LNCaP clone FGC (cell line): ENCODE measurements at places on chromosomes 6 and 20.

DNA sequence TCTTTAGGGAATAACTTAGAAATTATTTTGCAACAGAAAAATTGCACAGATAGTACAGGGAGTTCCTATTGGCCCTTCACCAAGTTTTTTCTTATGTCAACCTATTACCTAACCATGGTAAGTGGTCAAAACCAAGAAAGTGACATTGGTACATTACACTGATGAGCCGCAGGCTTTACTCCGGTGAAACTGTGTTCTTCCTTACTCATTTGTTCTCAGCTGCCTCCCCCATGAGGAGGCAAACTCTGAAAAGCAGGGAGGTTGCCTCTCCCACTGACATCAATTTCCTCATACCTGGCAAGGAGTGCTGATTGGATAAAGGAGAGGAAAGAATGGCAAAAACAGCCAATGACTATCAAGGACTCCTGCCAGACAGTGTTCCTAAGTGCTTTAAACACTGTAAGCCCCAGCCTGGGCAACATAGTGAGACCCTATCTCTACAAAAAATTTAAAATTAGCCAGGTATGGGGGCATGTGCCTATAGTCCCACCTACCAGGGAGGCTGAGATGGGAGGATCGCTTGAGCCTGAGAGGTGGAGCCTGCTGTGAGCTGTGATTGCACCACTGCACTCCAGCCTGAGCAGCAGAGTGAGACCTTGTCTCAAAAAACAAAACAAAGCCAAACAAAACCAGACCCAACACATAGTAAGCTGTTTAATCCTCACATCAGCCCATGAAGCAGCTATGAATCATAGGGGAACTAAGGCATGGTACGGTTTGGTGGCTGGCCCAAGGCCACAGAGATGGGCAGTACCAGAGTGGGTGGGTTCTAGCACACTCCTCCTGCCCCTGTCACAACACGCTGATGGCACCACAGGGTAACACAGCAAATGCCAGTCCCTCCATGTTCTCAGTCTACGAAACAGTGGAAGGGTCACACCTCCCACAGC, 24.7 kb downstream of the C20orf203 start:
- no peak for DNase-seq

DNA sequence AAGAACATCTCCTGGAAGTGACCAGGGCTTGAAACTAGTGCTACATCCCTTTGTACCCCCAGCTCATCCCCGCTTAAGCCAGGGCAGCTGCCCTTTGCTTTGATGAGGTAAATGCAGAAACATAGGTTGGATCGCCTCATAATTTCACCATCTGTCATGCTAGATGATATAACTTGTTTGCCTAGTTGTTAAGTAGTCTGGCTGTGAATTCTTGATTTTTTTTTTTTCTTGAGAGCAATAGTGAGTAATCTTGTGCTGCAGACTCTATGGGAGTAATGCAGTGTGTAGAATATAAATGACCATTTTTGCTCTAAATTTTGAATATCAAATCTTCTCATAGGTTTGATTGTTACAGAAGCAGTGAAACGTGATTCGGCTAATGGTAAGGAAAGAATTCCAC, 4.1 kb downstream of the TRDN start:
- DNase-seq = no peak

DNA sequence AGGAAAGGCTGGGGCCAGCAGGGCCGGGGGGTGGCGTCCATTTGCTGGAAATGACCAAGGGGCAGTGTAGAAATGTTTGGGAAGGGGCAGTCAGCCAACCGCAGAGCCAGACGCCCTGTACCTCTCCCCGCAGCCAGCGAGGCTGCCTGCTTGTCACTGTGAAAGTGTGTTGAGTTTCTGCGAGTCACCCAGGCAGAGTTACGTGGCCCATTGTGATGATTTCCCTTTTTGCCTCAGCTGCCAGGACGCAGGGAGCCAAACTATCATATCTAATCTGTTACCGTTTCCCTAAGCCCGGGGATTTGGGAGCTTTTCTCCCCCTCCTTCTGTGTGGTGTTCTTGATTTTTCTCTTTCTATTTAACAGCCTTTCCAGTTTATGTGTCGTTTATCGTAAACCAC, 67.9 kb upstream of the STX16 start:
- DNase-seq = no peak

GRCh38 chr6:31352683-31353383, 4.1 kb downstream of the HLA-B start:
- no peak for DNase-seq

DNA sequence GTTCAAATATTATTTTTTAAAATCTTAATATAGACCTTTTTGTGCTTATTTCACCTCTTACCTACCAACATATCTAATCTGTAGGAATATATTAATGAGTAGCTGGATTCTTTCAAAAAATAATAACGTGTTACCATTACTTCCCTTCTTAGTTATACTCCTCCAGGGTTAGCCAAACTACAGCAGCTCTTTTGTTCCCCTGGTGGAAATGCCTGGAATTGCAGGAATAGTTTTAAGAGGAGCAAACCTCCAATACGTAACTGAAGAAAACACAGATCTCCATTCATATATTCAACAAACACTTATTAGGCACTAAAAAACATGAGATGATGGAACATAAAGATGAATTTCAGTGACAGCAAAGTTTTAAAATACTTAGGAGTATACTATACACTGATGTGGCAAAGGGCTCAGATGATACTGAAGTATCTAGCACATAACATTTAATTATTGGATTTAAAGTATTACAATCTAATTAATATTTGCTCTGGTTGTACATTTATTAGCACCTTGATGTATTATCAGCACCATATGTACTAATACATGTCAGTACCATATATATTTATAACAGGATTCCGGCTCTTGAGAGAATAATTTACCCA, 78.3 kb downstream of the TBX18 start:
- DNase-seq = no peak

DNA sequence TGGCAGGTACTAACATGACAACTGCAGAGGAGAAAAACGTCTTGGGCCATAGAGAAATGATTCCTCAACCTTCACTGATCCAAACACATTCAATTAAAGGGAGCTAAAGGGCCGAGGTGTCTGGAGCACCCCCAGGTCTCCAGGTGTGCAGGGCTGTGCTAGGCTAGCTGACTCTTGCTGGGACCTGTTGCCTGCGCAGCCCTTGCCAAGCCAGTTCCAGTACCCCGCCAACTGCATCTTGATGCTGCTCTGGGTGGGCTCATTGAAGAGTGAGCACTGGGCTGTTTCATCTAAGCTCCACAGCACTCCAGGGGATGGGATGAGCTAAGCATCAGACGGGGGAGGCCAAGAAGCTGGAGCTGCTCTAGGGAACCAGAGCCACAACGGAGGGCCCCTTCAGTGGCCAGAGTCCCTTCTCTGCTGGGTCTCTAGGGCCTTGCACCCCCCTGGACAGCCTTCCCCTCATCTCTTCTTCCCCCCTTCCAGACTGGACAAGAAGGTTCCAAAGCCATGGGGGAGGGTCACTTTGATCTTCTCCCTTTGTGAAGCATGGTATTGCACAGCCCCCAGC, 15.9 kb downstream of the LEMD2 start:
- no peak for DNase-seq

DNA sequence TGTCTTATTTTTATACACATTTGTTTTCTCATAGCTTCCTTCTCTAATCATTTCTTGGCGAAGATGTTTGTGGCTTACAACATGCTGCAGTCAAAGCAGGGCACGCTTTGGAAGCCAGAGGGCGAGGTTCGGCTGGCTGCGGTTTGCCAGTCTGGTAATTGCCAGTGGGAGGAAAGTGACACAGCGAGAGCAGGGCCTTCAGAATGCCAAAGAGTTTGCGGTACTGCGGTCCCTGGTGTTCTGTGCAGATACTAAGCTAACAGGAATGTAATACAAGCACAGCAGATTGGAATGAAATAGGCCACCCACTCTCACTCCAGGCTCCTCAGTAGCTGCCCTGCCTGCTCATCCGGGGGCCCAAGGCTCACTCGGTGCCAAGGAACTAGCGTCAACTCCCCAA, 58.7 kb upstream of the TGM3 start:
- DNase-seq = no peak

DNA sequence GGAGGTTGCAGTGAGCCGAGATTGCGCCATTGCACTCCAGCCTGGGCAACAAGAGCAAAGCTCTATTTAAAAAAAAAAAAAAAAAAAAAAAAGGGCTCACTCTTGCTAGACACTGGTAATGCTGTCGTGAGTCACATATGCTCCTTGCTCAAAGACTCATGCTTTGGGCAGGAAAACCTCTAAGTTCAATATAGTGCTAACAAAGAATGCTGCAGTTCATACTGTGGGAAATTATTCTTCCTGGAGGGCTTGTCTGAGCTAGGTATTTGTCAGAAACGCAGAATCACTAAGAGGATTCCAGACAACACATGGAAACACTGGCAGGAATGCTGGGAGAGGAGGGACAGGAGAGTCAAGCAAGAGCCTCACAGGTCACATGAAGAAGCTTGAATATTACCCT, 2.3 kb upstream of the LYRM2 start:
- DNase-seq = no peak

DNA sequence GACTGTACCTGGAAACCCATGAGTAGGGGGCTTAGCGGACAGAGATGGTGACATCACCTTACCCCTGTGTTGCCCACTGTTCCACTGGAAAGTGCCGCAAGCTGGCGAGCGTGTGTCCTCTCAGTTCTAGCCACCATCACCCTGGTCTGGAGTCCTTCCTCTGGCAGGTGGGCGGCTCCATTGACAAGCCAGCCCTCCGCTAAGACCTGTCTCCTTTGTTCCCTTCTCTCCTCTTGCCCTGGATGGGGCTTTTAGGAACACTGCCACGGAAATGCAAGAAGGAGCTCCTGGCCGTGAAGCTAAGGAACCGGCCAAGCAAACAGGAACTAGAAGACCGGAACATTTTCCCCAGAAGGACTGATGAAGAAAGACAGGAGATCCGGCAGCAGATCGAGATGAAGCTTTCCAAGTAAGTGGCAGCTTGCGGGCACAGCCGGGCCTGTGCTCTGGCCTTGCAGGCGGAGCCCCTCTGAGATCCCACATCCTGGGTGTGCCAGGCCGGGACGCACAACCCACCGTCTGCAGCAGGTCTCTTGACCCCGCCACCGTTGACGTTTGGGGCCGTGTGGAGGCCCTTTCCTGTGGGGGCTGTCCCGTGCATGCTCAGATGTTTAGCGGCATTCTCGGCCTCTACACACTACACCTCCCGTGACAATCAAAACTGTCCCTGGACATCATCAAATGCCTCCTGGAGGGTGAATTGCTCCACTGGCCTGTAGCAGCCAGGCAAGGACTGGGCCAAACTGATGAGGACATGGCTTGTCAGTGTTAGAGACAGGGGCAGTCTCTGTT, 127.5 kb downstream of the SYCP2 start:
- DNase-seq = no peak

DNA sequence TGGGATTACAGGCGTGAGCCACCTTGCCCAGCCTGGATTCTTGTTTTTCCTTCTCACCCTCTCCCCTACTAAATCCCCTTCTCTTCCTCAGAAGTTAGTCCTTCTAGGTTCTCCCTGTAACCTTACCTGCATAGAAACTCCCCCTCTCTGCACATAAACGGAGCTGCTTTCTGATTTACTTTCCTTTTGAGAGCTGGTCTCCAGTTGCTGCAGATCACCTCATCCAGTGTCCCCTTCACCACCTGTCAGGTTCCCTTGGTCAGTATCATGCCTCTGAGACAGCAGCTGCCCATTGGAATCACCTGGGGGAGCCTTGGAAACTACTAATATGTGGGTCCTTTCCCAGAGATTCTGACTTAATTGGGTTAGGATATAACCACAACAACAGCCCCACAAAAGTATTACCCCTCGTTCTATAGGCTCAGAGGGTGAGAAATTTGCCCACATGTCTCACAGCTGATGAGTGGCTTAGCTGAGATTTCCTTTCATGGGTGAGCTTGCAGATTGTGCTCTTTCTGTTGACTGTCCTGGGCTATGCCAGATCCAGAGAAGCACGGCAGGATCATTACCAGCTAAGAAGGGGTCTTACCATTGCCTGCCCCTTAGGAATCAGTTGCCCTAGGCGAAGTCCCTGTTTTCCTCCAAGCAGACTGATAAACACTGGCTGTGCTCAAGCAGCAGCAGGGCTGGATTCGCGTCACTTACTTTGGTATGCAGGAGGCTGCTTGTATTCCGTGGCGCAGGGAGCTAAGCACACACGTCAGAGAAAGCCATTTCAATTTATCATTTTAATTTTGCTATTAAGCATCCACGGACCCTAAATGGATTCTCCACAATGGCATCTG, 51.3 kb downstream of the AKAP12 start:
- DNase-seq = no peak

- DNase-seq = no peak
Measured at GRCh38 chr6:35085359-35086281, 55.5 kb downstream of the TCP11 start.

GRCh38 chr6:143262859-143263258, 187.6 kb downstream of the ADAT2 start:
- DNase-seq = no peak

DNA sequence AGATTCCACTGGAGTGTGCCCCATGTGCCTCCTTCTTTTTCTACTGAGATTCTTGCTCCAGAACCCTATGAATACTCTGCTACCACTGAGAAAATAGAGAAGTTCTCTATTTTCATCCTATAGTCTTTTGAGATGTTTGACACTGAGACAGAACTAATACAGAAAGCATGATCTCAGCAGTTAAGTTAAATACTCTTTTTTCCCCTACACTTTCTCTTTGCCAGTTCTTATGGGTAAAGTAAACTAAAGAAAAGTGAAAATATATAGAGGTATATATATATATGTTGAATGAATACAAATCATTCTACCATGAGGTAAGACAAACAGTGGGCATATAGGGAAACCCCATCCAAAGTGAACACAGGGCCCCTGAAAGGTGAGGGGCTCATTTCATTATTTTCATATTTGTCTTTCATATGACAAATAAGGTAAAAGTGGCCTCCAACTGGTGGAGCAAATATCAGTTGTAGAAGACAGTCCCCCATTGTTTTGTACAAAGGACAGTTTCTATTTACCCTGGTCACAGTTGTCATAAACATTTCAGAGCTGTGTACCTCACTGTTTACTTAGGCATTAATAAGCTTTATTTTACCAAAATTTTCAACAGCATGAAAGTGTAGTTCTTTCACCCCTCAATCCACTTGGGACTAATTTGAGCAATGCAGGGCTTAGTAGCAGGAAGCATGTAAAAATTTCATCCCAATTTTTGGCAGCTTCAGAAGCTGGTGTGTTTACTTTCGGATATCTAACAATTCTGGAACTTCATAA, 188.3 kb upstream of the MARCKS start:
- DNase-seq = peak; percentile 39

DNA sequence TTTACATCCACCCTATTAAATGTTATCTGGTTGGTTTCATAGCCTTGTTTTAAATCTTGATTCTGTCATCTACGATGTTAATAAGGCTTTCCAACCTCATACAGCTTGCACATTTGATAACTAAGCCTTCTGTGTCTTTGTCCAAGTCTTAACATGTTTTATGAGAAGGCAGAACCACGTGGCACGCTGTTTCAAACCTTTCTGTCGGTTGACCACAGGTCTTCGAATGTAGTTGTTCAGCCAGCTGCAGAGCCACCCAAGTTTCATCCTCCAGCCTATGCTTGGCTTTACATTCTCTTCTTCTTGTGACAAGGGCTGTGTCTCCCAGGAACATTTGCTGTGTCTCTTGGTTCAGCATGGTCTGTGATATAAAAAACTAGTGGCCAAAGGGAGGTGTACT, 15.7 kb upstream of the SGK2 start:
- no peak for DNase-seq

GRCh38 chr6:35725081-35725708, 11.6 kb upstream of the ARMC12 start:
- DNase-seq = no peak

GRCh38 chr6:101758368-101758767, 364.9 kb downstream of the GRIK2 start:
- DNase-seq = no peak
